Neural progenitor cell (in vitro differentiated cells): ENCODE measurements at places on chromosomes 11 and 22. TPM values are rescaled to one million over a fixed set of nuclear protein-coding genes. Genes with fewer than 3 reads are reported as not detected.
A peak's percentile ranks its signal among the peaks of the same experiment; 100 is the strongest.

Gene TTLL1
- total RNA-seq: 9.4 and 16.0 TPM in 2 replicates

Gene TRIM51
- not detected in 2 replicates for total RNA-seq

Gene CEP126
- 1.5 and 2.2 TPM in 2 replicates for total RNA-seq

Gene OR6A2
- 0.36 and 0.50 TPM in 2 replicates for total RNA-seq

Gene SLC3A2
- 99.8 and 130 TPM in 2 replicates for total RNA-seq

- H3K4me1 ChIP-seq: peaks cover 9% of the 10 kb centered on the region
- DNase-seq: no peak
- H3K36me3 ChIP-seq: no peaks in the 10 kb centered on the region
- no peaks in the 10 kb centered on the region for H3K27me3 ChIP-seq
These were observed 4.8 kb upstream of the FXYD2 start for GRCh38 chr11:117829369-117829725.

GRCh38 chr11:113431746-113432145 is 43.5 kb downstream of the DRD2 start:
- H3K27ac ChIP-seq: no peak overlapping the region
- H3K4me3 ChIP-seq: no peak overlapping the region
- no peaks in the 10 kb centered on the region for H3K36me3 ChIP-seq
- peaks cover 9% of the 10 kb centered on the region for H3K4me1 ChIP-seq
- DNase-seq: no peak
- no peaks in the 10 kb centered on the region for H3K27me3 ChIP-seq

GRCh38 chr22:38203090-38203810 is 1.5 kb downstream of the MAFF start:
- peaks cover 53% of the 10 kb centered on the region for H3K27me3 ChIP-seq
- no peaks in the 10 kb centered on the region for H3K36me3 ChIP-seq
- peak overlapping the region; percentile 68 for H3K4me3 ChIP-seq
- H3K27ac ChIP-seq: no peak overlapping the region

- no peaks in the 10 kb centered on the region for H3K27me3 ChIP-seq
- no peak overlapping the region for H3K27ac ChIP-seq
- no peak overlapping the region for H3K4me3 ChIP-seq
- H3K4me1 ChIP-seq: peaks cover 2% of the 10 kb centered on the region
These were observed 232.7 kb downstream of the CTTN start for GRCh38 chr11:70630816-70631623.

- H3K36me3 ChIP-seq: no peaks in the 10 kb centered on the region
- no peak for DNase-seq
- no peak overlapping the region for H3K4me3 ChIP-seq
- no peaks in the 10 kb centered on the region for H3K27me3 ChIP-seq
These were observed 34.1 kb downstream of the LMO1 start for GRCh38 chr11:8229299-8230177.

DNA sequence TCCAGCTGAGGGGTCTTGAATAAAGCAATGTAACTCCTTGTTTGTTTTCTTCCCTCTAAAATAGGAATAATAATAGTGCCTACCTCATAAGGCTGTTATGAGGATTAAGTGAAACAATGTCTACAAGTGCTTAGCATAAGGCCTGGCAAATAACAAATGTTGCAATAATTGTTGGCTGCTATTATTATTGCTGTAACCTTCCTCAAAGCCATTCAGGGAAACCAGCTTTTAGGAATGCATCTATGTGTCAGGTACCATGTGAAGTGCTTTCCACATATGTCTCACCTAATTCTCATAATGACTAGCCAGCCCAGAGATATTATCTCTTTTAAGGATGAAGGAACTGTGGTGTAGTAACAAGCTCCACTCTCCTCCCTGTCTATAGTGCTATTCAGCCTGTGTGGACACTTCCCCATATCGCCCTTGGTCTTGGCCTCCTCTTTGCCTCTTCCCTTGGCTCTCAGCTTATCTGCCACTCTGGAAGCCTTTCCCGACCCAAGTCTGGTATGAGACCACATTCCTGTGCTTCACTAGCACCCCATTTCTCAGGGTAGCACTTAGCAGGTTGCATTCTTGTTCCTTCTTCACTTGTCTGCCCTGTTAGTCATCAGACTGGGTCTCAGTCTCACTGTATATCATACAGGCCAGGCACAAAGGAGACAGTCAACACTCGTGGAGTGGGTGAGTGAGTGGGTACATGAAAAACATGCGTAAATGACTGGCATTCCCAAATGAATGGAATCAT is 23.8 kb downstream of the CSNK2A3 start:
- H3K27me3 ChIP-seq: no peaks in the 10 kb centered on the region
- no peak overlapping the region for H3K4me3 ChIP-seq
- H3K27ac ChIP-seq: no peak overlapping the region
- no peaks in the 10 kb centered on the region for H3K36me3 ChIP-seq
- no peaks in the 10 kb centered on the region for H3K4me1 ChIP-seq

DNA sequence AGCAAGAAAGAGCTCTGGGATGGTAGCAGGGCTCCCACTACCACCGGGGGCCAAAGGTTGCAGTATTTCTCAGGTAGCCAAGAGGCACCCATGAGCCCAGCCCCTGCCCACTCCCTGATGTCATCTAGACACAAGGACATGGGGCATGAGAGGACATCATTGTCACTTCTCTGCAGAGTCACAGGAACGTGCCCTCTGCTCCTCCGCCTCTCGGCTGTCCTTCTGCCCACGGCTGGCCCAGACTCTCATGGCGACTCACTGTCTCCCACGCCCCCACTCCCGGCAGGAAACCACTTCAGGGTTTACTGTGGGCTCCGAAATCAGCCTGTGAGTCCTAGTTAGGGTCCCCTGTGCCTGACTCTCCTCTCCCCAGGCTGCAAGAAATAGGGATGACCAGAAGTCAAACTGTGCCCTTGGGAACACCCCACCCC is 1.8 kb upstream of the GAL start:
- H3K4me3 ChIP-seq: no peak overlapping the region
- no peak for DNase-seq
- H3K27me3 ChIP-seq: peaks cover 59% of the 10 kb centered on the region
- H3K27ac ChIP-seq: no peak overlapping the region

DNA sequence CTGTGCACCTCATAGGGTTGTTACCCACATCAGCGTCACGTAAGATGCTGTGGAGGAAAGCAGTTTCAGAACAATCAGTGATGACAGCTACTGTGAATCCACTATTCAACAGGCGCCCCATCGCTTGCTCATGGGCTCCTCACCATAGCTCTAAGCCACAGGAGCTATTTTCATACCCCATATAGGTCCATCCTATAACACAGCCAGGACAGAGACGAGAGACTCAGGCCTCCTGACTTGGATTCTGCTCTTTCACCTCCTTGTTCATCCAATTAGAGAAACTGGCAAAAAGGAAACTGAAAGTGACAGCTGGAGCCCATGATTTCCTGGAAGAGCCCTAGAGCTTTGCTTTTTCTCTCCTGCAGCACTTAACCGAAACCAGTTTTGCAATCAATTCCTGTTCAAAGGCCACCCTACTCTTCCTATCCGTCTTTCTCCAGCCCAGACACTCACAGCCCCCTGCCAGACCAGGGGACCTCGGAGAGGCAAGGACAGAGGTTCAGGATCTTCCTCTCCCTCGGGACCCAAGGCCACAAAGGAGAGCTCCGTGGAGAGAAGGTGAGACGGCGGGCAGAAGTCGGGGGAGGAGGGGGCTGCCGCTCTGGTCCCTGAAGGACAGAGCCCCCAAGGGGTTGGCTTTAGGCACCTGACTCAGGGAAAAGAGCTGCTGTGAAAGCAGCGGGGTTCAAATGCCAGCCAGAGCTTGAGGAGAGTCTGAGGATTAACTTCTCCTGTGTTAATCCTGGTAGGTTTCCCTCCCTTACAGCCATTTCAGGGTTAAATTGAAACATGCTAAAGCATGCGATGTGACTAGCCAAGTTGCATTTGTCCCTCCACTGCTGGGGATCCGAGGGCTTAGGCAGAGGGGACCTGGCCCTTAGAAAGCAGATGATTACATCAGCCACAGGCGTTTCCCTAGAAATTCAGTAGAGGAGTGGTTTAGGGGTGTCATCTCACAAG is at the start of gene APOL6:
Gene APOL6, plus strand, starts transcription at position 381 of the 960 bp plus-strand sequence. CDS start 7,980 bp downstream, outside the sequence.
- DNase-seq: peak; percentile 34
- no peak within 1 kb of the TSS for H3K27ac ChIP-seq
- no peaks in the 10 kb centered on the region for H3K36me3 ChIP-seq
- H3K4me3 ChIP-seq: no peak within 1 kb of the TSS
- H3K27me3 ChIP-seq: no peaks in the 10 kb centered on the region
- H3K4me1 ChIP-seq: peaks cover 10% of the 10 kb centered on the region

GRCh38 chr11:94128291-94128745 is 323 bp upstream of the PANX1 start:
- no peak for DNase-seq
- H3K4me3 ChIP-seq: peak overlapping the region; percentile 65
- no peaks in the 10 kb centered on the region for H3K36me3 ChIP-seq
- no peaks in the 10 kb centered on the region for H3K27me3 ChIP-seq
- H3K4me1 ChIP-seq: peaks cover 20% of the 10 kb centered on the region

GRCh38 chr11:75051043-75051442 is 45.6 kb downstream of the OR2AT4 start:
- DNase-seq: no peak
- H3K27ac ChIP-seq: no peak overlapping the region
- H3K4me1 ChIP-seq: no peaks in the 10 kb centered on the region
- no peaks in the 10 kb centered on the region for H3K27me3 ChIP-seq
- H3K4me3 ChIP-seq: no peak overlapping the region

GRCh38 chr11:57779276-57779675 is 17.7 kb downstream of the CTNND1 start:
- peaks cover 73% of the 10 kb centered on the region for H3K4me1 ChIP-seq
- peak overlapping the region; percentile 26 for H3K4me3 ChIP-seq
- H3K27ac ChIP-seq: peak overlapping the region; percentile 98
- no peaks in the 10 kb centered on the region for H3K27me3 ChIP-seq
- peak; percentile 60 for DNase-seq

DNA sequence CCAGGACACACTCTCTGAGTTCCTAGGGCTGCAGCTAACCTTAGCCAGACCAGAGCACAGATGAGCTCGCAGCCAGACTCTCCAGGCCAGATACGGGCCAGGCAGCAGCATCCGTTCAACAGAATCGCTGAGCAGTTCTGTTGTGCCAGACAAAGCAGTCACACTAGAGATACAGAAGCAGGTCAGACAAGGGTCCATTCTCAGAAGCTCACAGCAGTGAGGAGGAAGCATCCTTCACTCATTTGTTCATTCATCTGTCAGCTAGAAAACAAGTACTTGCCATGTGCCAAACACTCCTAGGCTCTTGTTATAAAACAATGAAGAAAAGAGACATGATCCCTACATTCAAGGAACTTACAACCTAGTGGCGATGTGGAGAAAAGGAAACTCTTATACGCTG is 2.6 kb downstream of the LMO2 start:
- no peak for DNase-seq
- peaks cover 22% of the 10 kb centered on the region for H3K4me1 ChIP-seq
- H3K27me3 ChIP-seq: no peaks in the 10 kb centered on the region
- no peak overlapping the region for H3K27ac ChIP-seq

DNA sequence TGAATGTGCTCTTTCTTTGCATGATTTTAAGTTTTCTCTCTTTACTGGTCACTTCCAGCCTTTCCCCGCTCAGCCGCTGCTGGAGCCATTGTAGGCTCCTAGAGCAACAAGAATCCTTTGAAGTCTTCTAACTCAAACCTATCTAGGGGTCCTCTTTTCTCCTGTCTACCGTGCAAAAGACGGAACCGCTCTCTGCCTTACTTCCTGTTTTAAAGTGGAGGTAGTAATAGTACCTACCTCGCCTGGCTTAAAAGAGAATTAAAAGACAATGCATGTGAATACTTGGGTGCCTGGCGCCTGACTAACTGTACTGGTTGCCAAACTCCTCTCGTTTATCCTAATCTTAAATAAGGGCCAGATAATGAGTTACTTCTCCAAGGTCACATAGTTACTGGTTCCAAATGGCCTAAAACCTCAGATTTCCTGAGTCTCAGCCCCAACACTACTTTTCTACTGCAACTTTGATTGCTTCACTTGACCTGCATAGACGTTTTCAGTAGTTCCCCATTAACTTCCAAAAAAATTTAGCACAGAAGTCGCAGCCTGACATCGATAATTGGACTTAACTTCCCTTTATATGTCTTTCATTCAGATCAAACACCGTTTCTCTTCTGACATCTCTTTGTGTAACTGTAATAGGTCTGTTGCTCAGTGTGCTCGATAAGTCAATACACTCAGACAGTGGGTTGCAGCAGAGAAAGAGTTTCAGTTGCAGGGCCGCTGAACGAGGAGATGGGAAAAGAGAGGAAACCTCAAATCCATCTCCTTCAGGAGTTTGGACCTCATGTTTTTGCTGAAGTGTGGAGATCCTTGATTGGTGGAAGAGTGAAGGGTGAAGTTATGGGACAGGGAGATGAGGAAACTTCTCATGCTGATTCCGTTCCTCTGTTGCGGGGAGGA is 891 bp downstream of the SAMM50 start:
- peak overlapping the region; percentile 85 for H3K4me3 ChIP-seq
- no peaks in the 10 kb centered on the region for H3K36me3 ChIP-seq
- no peak for DNase-seq
- H3K27ac ChIP-seq: no peak overlapping the region
- no peaks in the 10 kb centered on the region for H3K27me3 ChIP-seq
- peaks cover 11% of the 10 kb centered on the region for H3K4me1 ChIP-seq

DNA sequence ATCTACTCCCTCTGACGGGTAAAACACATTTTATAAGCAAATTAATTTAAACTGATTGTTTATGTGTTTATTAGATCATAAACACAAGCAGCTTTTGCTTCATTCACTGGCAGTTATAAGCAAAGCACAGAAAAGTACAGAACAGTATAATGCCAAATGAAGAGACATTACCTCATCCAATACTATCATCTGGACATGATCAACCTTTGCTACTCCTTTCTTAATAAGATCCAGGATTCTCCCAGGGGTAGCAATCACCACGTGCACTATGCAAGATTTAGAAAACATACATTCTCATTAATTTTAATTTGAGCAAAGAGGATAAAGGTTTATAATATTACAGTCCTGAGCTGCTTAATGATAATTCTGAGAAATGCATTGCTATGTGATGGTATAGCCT is 27.9 kb downstream of the DDX6 start:
- no peaks in the 10 kb centered on the region for H3K27me3 ChIP-seq
- H3K36me3 ChIP-seq: peaks cover 33% of the 10 kb centered on the region
- DNase-seq: no peak

DNA sequence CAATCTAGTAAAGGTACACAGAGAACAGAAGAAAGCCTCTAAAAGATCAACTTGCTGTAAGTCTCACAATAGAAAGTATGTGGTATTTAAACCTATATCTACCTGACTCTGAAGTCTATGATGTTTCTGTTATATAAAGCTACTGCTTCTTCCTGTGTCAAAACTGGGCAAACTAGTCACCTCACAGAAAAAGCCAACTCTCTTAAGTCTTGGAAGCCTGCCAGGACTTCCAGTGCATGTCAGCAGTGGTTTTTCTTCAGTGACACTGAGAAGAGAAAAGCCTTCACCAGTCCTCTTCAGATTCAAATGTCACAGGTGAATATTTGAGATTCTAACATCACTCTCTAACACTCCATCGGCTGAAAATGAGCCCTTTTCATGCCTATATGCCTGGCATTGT is 808.0 kb downstream of the DLG2 start:
- no peaks in the 10 kb centered on the region for H3K36me3 ChIP-seq
- no peaks in the 10 kb centered on the region for H3K27me3 ChIP-seq
- no peak for DNase-seq
- H3K27ac ChIP-seq: no peak overlapping the region
